ENCODE measurements at places on chromosomes 4 and X. TPM values are rescaled to one million over a fixed set of nuclear protein-coding genes. Genes with fewer than 3 reads are reported as not detected.

AMBN gene
- total RNA-seq: not detected

UGT2B15 gene
- total RNA-seq: not detected

AVPR2 gene
- not detected for total RNA-seq

AFAP1 gene
- total RNA-seq: 73.9 TPM

HTR2C gene
- not detected for total RNA-seq

CXXC4 gene
- total RNA-seq: 0.45 TPM

FGFBP2 gene
- 2.3 TPM for total RNA-seq

SPIN4 gene
- 6.6 TPM for total RNA-seq

CT45A3 gene
- total RNA-seq: 205 TPM

DMD gene
- 1.7 TPM for total RNA-seq

LIN54 gene
- total RNA-seq: 12.0 TPM

SCML1 gene
- 7.7 TPM for total RNA-seq

LAMTOR3 gene
- total RNA-seq: 14.2 TPM

RNF212 gene
- not detected for total RNA-seq

FHIP1A gene
- 3.4 TPM for total RNA-seq

KCND1 gene
- total RNA-seq: 0.96 TPM

NSG1 gene
- 0.32 TPM for total RNA-seq

GAB3 gene
- total RNA-seq: 0.04 TPM

EDA gene
- not detected for total RNA-seq

CLTRN gene
- total RNA-seq: 0.79 TPM

SOX3 gene
- not detected for total RNA-seq

CASP3 gene
- 16.7 TPM for total RNA-seq

NDP gene
- not detected for total RNA-seq

DKC1 gene
- 142 TPM for total RNA-seq

SPATA18 gene
- total RNA-seq: not detected

PRKG2 gene
- total RNA-seq: 0.64 TPM

SUPT20HL1 gene
- not detected for total RNA-seq

MFAP3L gene
- 1.2 TPM for total RNA-seq
